Urothelium cell line (cell line): ENCODE measurements at places on chromosomes 4 and X.

DNA sequence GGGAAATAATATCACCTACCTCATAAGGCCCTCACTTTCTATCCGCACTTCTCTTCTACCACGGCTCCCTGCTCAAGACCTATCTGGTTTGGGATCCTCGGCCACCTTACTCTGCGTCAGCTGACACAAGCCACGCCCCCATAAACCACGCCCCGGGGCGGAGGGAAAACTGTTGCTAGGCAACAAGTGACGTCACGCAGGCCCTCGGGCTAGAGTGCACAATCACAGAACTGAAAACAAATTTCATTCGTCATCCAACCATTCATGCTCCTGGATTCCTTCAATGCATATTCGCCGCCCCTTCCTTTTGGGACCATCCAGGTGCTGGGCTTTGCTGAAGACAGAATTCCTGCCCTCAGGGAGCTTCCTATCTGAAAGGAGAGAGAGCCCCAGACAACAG is 66.3 kb downstream of the SMC1A start:
- peak; percentile 13 for DNase-seq

DNA sequence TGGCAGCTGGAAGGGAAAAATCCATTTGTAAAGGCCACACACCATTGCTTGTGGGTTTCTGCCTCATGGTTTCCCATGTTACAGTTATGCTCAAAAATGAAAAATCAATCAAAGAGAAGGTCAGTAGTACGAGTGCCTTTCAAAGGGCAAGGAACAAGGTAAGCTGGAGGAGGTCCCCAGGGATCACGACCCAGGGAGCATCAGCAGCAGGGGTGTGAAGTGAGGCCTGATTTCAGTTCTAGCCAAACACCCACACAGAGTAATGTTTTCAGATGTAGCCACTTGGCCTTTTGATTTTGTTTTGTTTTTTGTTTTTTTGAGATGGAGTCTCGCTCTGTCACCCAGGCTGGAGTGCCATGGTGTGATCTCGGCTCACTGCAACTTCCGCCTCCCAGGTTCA is 69.4 kb upstream of the AFAP1 start:
- no peak for DNase-seq

DNA sequence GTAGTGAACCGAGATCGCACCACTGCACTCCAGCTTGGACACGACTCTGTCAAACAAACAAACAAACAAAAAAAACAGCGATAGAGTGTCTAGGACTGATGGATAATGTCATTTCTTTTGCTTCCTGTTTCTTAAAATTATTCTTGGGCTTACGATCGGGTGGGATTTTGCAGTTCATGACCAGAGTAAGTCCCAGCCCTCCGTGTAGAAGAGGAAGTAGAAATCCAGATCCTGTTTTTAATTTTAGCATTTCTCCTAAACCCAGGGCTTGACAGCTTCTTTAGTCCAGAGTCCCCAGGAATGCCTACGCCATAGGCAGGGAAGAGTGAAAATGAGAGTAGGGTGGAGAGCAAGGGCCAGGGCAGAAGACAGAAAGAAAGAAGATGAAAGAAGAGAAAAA is 94.3 kb downstream of the HPRT1 start:
- DNase-seq: no peak

- no peak for DNase-seq
Observed at GRCh38 chr4:140400111-140400510, 26.7 kb downstream of the SCOC start.

GRCh38 chr4:69909195-69909594 is 21.7 kb upstream of the CSN1S1 start:
- no peak for DNase-seq

DNA sequence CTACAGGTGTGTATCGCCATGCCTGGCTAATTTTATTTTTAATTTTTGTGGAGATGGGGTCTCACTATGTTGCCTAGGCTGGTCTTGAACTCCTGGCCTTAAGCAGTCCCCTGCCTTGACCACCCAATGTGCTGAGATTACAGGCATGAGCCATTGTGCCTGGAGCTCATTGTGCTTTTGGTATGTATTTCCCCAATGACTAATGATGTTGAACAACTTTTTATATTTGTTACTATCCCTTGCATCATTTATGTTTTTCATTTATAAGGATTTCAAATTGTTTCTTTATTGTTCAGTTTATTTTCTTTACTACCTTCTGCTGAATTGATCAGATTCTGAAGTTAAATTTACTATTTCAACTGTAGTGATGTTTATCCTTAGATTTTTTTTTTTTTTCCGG is 199.7 kb downstream of the CEP135 start:
- DNase-seq: no peak

GRCh38 chr4:33111117-33111516 is 2390.9 kb downstream of the PCDH7 start:
- no peak for DNase-seq

DNA sequence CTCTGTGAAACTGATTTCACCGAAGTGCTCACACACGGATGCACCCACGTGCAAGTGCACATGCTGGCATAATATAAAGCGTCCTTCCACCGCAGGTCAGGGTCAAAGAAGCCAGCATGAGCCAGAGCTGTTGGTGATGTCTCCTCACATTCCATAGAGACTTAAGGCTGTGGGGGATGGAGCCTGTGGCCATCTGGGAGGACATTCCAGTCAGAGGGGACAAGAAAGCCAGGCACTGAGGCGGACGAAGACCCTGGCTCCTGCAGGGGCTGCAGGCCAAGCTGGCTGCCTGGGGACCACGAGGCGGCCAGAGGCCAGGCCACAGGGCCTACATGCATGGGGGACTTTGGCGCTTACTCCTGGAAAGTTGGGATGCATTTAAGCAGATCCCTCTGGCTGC is 7.7 kb downstream of the RNF212 start:
- DNase-seq: no peak

- no peak for DNase-seq
Observed at GRCh38 chrX:78532363-78532762, 126.8 kb downstream of the RTL3 start.

- DNase-seq: no peak
Observed at GRCh38 chr4:162797108-162797507, 369.6 kb downstream of the NAF1 start.

DNA sequence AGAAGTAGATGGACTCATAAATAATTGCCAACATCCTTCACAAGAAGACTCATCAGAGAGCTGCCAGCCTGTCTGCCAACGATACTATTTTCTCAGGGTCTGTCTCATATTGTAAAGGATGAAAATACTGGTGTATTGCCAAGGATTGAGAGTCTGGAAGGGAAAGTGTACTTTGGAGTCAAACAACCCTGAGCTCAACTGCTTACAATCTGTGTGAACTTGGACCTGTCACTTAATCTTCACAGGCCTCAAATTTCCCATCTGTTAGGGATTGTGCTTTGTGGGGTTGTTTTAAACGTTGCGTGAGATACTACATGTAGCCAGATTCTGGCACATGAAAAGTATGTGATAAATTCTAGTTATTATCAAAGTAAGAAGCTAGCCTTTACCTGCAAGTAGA is 169.1 kb downstream of the LHFPL1 start:
- DNase-seq: no peak

- DNase-seq: no peak
Observed at GRCh38 chr4:38674258-38675144, 10.5 kb downstream of the KLF3 start.

DNA sequence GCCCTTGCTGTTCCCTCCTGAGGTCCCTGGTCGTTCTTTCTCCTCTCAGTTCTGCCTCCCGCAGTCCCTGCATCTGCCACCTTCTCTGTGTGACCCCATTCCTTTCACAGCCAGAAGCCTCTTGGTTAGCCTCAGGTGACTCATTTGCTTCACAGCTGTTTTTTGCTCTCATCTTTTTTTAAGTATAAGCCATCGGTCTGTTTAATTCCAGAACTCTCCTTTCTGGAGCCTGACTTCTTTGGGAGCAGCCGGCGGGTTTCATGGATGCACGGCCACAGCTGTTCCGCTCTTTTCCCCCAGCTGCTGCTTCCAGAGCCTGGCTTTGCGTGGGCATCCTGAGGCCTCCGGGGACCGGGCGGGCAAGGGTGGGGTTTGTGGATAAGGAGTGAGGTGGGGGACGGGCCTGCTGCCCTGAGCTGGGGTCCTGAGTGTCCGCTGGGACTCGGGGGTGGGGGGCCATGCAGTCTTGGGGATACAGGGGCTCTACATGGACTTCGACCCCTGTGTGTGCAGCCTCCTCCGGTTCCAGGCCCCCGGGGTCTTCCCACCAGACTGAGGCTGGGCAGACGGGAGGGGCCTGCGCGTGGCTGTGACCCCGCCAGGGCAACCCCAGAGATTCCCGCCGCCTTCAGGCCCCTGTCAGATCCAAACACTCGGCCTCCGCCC is 46.7 kb downstream of the PCGF3 start:
- DNase-seq: no peak

DNA sequence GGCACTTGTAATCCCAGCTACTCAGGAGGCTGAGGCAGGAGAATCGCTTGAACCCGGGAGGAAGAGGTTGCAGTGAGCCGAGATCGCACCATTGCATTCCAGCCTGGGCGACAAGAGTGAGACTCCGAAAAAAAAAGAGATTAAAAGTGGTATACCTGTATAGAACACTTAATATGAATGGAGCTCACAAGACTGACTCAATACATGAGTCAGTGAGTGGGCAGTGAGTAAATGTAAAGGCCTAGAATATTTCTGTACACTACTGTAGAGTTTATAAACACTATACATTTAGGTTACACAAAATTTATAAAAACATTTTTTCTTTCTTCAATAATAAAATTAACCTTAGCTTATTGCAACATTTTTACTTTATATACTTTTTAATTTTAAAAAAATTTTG is 93.8 kb downstream of the CENPC start:
- no peak for DNase-seq

GRCh38 chrX:69522052-69522451 is 17.9 kb downstream of the NALF2 start:
- no peak for DNase-seq

GRCh38 chr4:161320377-161320776 is 843.4 kb downstream of the FSTL5 start:
- DNase-seq: peak; percentile 28

- DNase-seq: no peak
Observed at GRCh38 chrX:140292188-140292587, 212.7 kb downstream of the SOX3 start.

DNA sequence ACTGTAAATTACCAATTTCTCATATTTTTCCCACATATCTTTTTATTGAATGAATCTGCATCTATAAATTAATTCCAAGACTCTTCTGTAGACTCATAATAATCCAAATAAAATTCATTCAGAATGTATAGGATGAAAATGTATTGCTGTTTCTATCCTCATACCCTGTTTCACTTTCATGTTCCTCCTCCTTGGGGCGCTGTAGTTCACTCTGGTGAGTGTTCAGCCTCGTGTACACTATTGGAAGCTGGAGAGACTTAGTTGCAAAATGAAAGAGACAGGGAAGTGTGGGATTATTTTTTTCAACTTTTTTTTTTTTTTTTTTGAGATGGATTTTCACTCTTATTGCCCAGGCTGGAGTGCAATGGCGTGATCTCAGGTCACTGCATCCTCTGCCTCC is 296.1 kb downstream of the TLL1 start:
- no peak for DNase-seq
